ENCODE measurements at places on chromosomes 2 and 18.

- no peak for DNase-seq
These were observed at the start of gene IL1A for GRCh38 chr2:112784199-112785189. IL1A (minus strand) TSS chr2:112784493; CDS start chr2:112783770, 723 bp downstream.

- DNase-seq, result no peak
These were observed 2.1 kb downstream of the PDIA6 start for GRCh38 chr2:10810202-10811161.

GRCh38 chr18:33802955-33803354 is 224.9 kb downstream of the ASXL3 start:
- DNase-seq, result no peak

DNA sequence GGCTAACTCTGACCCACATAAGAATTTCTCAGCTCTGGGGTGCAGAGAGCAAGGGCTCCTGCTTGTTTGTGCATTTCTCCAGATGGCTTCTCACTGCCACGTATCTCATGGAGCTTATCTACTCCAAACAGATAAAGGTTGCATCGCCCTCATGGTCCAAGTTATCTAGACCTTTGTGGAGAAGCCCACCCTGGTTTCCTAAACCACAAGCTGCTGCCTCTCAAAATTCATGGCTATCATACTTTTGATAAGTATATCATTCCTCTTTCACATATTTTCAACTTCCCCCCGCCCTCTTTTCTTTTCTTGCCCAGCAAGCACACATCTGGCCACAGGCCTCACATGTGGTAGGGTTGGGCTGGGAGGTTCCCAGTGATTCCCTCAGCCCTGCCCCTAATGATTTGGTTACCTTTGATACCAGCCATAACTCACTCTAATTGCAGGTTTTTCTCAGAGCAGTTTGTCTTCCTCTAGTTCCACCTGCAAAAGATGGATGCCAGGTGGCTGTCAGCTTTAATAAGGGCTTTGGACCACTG is 146.0 kb downstream of the RHBDD1 start:
- DNase-seq, result no peak

GRCh38 chr2:95046371-95047112 is 21.0 kb downstream of the MAL start:
- no peak for DNase-seq

DNA sequence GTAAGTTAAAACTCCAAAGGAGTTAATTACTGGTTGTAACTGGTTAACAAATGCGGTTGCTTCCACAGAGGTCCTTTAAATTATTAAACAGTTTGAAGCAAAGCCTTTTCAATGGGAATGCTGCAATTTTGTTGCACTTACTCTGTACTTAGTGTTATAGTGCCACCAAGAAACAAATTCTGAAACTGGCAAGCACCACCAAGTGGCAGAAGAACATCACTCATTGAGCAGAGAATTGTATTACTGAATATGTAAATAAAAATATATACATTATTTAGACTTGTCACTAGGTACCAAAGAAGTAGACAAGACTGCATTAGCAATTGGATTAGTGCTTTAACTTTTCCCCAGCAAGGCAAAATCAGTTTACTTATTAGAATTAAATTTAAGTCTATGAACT is 2.6 kb upstream of the TMEFF2 start:
- DNase-seq, result no peak

DNA sequence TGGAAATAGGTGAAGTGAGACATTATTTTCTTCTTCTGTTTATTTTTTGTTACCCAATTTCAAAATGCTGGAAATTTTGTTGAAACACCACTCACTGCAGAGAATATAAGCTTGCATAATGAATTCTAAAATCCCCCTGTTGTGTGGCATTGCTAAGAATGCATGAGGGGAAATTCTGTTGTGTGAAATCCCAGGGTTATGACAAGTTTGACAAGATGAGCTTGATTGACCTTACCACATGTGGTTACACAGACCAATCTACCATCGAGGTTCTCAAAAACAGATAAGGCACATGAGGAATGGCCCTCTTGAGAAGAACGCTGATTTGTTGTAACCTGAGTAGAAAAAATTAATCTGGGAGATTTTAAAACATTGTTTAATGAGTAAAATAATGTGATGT is 261.6 kb upstream of the MMADHC start:
- DNase-seq, result no peak

GRCh38 chr2:10947005-10947440 is 35.3 kb downstream of the KCNF1 start:
- DNase-seq, result no peak

GRCh38 chr18:45201489-45201888 is 413.8 kb upstream of the SLC14A2 start:
- no peak for DNase-seq

DNA sequence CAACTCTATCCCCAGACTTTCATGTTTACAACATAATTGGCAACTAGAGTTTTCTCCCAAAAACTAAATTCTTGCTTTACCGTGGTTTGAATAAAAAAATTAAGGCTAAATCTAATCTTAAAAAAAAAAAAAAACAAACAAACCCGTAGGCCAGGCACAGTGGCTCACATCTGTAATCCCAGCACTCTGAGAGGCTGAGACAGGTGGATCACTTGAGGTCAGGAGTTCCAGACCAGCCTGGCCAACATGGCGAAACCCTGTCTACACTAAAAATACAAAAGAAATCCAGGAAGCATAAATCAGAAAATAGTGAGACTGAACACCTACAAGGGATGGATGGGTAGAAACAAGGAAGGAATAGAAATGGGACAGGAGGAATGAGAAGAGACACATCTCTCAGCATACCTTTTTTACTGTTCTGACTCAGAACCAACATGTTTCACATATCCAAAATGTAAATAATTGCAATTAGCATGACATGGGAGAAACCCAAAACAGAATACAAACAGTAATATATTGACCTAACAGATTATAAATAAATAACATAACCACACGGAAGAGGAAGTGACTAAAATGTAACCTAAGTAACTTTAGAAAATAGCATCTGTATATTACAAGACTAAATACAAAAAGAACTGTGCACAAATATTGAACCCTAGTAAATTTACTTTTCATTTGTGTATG is 17.5 kb downstream of the MGAT4A start:
- no peak for DNase-seq

DNA sequence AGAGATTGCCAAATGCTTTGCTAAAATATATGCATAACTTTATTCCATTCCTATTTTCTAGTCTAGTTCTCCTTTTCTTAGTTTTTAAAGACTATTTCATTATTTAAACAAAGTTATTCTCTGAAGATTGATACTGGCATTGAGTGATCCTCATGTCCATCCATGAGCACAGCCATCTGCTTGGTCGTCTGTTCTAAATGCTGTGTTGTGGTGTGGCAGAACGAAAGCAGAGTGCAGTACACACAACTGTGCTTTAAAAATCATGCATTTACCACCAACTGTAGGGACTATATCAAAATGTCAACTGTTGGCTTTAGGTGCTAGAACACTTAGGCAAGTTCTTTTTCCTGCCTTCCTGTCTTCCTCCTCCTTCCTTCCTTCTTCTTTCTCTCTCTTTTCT is 226.6 kb downstream of the ACKR3 start:
- no peak for DNase-seq

DNA sequence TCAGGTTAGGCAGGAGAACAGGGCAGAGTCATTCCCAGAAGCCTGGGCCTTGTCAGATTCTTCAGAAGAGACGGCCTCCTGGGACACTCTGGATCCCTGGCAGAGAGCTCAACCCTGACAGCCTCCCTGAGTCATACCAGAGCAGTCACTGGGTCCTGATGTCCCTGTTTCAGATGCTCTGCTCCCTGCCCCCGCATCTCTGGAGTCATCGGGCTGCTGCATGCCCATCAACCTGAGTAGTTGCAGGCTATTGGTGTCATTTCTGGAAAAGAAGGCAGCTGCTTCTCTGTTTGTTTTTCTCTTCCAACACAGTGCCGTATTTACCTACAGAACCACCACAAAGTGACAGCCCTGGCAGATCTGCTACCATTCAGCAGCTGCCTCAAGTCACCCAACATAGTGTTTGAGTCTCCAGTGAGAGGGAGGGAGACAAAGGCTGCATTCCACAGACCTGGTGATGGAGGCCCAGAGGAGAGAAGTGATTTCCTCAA is 145.1 kb downstream of the B3GNT2 start:
- DNase-seq, result no peak

DNA sequence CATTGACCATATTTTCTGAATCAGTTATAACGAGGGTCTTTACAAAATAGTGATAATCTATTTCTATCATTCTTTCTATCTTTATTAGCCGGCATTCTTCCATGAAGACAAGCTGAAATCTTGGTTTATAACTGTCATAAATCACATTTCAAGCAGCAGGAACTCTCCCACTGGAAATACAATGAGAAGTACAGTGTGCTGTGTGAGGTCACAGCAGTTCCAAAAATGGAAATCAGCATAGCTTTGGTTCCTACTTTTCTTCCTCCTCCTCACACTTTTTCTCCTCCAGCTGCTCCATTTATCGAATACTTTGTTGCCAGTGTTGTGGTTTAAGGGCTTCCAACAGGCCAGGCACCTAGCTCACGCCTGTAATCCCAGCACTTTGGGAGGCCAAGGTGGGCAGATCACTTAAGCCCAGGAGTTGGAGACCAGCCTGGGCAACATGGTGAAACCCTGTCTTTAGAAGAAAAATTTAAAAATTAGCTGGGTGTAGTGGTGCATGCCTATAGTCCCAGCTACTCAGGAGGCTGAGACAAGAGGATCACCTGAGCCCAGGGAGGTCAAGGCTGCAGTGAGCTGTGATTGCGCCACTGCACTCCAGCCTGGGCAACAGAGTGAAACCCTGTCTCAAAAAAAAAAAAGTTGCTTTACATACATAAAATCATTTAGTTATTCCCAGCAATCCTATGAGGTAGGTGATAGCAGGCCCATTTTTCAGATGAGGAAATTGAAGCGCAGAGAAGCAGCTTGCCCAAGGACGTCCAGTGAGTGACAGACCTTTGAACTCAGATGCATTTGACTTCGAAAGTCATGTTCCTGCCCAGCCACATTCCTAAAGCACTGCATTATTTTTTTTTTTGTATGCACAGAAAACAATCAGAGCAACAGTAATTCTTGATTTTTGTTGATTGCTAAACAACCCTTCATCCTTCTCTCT is 34.0 kb upstream of the GPR55 start:
- DNase-seq, result no peak

- no peak for DNase-seq
These were observed 1.5 kb downstream of the RND3 start for GRCh38 chr2:150485871-150486538.

- DNase-seq, result no peak
These were observed 275.8 kb downstream of the LNPK start for GRCh38 chr2:175726223-175726622.

DNA sequence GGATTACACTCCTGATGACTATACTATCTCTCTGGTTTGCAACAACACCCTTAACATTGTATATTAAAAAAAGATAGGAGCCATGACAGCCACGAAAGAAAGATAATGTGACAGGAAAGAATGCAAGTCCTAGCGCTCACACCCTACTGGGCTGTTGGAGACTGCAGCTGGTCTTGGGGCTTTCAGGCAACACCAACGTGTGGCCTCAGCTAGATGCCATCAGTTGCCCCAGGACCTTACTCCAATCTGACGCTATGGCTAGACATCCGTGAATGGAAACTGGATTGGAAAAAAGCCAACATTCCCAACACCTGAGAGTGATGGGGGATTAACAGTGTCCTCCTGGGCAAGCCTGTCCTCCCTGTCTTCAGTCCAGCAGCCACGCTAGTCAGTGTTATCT is 357.4 kb upstream of the GULP1 start:
- DNase-seq, result no peak

GRCh38 chr18:13446610-13447461 is 228.3 kb downstream of the LDLRAD4 start:
- DNase-seq, result peak; percentile 41

GRCh38 chr2:51553476-51553875 is 521.5 kb upstream of the NRXN1 start:
- DNase-seq, result no peak

DNA sequence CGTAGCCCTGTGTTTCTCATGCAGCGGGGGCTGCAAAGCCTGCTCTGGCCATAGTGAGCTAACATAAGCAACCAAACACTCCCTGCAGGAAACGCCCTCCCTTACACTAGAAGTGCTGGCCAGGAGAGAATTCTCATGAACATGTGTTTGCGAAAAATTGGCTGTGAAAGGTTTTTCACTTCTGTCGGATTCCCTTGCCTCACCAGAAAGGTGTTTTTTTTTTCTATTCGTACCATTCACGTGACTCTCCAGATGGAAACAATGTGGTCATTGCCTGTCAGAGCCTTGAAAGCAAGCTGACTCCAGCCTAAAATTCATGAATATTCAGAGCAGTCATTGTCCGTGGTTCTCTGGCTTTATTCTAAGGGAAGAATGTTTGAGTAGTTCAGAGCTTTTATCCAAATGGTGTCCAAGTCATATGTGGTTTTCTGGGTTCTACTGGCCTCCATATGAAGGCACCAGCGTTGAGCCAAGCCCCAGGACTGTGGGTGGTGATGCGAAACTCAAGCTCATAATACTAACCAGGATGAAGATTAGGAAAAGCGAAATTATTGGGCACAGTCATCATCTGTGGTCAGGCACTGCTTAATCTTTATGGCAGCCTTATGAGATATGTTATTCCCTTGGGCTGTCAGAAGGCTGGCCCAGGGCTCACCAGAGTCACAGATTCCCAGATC is 236.4 kb downstream of the ALPK2 start:
- DNase-seq, result no peak

- no peak for DNase-seq
These were observed 78.7 kb downstream of the ICOS start for GRCh38 chr2:204015118-204015843.

- no peak for DNase-seq
These were observed 46.6 kb upstream of the TMEM200C start for GRCh38 chr18:5941890-5942289.

- DNase-seq, result no peak
These were observed 32.9 kb upstream of the ST3GAL5 start for GRCh38 chr2:85921659-85922058.

DNA sequence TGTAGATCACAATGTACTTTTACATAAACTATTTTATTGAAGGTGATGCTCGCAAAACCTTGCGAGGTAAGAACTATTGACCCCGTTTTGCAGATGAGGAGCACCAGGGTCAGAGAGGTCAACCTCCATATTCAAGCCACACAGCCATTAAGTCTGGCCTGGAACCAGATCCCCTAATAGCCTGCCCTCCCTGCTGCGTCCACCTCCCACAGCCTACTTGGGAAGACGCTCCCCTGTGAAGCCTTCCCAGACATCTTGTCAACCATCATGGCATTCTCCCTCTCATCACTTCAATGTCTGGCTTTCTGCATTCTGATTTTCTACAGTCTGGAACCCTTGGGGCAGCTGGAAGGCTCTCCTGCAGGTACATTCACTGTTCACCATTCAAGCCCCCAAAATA is 101.0 kb downstream of the TTC32 start:
- DNase-seq, result no peak

- DNase-seq, result no peak
These were observed 109.0 kb upstream of the RGPD4 start for GRCh38 chr2:107717661-107718060.

DNA sequence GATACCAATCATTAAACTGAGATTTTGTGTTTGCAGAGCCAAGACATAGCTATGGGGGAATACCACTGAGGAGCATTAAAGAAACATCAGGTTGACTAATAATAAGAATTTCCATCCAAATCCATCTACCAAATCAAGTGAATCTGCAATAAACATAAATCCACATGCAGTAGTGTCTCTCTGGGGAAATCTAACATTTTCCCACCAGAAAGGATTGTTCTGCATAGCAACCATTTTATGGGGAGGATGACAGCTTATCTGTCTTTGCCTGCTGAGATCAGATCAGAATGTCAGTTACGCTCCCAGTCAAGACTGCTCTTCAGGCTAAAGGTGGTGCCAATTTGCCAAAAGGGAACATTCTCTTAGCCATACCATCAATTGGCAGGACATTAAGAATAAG is 1098.9 kb upstream of the CHAC2 start:
- no peak for DNase-seq

GRCh38 chr2:151799886-151800292 is 28.3 kb downstream of the ARL5A start:
- DNase-seq, result no peak
